ENCODE measurements at places on chromosomes 16 and 17.

DNA sequence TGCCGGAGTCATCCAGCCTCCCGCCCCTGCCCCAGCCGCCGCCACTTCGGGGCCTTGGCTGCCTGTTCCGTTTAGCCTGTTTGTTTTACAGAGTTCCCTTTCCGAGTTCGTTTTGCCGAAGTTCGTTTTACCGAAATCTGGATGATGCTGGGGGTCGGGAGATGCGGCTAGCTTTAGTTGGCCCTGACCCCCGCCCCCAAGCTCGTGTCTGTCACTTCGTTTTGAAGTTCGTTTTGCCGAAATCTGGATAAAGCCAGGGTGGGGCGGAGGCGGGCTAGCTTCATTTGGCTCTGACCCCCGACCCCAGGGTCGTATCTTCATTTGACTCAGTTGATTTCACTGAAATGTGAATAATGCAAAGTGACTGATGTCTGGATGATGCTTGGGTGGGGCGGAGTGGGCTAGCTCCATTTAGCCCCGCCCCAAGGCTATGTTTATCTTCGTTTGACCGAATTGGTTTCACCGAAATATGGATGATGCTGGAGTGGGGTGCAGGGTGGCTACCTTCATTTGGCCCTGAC lies 591 bp downstream of the PSMD7 start:
- no peak for DNase-seq

- no peak for DNase-seq
Measured at GRCh38 chr17:78435330-78436005, 57.0 kb downstream of the PGS1 start.

GRCh38 chr16:84754956-84755672 lies 55.3 kb downstream of the USP10 start:
- DNase-seq, result no peak

GRCh38 chr16:6122401-6122800 lies 1024.8 kb upstream of the EEF2KMT start:
- no peak for DNase-seq

- DNase-seq, result no peak
Measured at GRCh38 chr16:1420111-1420539, 422 bp downstream of the UQCC4 start.

- no peak for DNase-seq
Measured at GRCh38 chr17:17570140-17570797, 21.2 kb downstream of the PEMT start.

DNA sequence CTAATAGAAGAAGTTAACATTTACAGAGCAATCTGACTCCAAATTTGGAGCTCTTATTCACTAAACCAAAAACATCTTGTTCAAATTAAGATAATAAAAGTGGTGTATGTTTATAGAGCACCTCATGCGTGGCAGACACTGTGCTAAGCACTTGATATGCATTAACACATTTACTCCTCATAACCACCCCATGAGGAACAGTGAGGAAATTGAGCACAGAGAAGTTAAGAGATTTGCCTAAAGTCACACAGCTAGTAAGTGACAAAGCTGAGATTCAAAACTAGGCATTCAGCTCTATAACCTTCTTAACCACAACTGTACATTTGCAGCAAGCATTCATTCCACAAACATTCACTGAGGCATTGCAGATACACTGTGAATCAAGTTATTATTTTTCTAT lies 94.0 kb downstream of the VAT1L start:
- DNase-seq, result no peak

DNA sequence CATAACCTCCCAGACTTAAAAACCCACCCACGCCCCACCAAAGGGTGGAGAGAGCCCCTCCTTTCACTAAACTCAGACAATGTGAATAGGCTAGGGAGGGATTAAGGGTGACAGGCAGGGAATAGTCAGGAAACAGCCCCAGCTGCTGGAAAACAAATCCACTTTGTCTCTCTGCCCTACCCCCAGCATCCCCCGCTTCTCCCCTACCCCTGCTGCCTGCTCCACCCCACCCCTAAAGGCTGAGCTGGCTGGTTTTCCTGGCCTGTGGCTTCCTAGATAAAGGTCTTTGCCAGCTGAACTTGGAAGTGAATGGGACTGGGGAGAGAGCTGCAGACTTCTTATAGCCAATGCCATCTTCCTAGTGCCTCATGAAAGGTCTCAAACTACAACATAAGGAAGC lies 15.0 kb downstream of the CAVIN1 start:
- DNase-seq, result no peak

DNA sequence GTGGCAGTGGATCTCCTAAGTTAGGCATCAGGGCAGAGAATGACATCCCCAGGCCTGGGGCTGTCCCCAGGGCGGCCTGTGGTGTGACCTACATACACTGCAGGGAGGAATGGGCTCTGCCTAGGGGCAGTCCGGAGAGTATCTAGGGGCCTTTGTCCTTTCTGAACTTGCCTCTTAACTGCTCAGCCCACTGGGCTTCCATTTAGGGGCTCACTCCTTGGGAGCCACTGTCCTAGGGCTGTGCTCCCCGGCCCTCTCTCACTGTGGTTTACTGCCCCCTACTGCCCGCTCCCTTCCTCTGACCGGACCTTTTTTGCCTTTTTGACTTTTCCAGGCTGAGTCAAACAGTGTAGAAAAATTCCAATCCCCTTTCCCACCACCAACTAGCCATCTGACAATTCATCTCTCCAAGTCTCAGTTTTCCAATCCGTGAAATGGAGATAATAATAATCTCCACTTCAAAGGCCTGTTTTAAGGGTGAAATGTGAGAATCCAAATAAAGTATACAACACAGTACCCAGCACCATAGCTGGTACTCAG lies 66.8 kb downstream of the DNAH3 start:
- DNase-seq, result peak; percentile 76

DNA sequence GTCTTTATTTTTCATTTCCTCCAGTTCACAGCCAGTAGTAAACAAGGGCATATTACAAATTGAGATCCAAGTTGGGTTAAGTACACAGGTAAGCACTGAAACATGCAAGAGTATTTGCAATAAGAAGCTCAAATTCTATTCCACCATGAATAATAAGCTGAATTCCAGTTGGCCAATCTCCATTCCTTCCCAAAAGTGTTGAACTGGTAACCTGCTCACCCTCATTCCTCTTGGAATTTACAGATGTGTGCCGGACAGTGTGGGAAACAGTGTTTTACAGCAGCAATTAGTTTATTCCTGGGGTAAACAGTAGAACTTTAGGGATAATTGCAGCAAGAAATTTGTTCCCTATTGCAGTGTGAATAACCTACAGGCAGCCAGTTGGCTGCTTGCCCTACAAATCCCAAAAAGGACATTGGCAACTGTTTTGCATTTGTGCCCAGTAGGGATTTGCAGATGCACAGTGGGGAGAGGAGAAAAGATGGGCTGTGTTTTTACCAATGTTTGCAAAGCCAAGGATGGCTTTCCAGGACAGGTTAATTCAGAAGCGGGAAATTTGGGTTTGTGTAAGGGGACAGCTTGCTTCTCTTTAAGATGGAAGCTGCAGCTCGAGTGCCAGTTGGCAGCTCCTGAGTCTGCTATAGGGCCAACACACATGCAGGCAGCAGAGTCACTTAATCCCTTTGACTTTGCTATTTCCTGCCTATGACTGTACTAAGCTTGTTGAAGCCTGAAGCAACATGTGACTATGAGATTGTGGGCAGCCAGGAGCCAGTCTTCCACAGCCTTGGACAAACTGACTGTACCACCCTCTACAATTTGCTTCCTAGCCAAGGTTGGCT lies 318.9 kb downstream of the MAP2K6 start:
- no peak for DNase-seq

- DNase-seq, result peak; percentile 93
Measured at GRCh38 chr17:79836972-79837887, 2.0 kb downstream of the CBX4 start.

DNA sequence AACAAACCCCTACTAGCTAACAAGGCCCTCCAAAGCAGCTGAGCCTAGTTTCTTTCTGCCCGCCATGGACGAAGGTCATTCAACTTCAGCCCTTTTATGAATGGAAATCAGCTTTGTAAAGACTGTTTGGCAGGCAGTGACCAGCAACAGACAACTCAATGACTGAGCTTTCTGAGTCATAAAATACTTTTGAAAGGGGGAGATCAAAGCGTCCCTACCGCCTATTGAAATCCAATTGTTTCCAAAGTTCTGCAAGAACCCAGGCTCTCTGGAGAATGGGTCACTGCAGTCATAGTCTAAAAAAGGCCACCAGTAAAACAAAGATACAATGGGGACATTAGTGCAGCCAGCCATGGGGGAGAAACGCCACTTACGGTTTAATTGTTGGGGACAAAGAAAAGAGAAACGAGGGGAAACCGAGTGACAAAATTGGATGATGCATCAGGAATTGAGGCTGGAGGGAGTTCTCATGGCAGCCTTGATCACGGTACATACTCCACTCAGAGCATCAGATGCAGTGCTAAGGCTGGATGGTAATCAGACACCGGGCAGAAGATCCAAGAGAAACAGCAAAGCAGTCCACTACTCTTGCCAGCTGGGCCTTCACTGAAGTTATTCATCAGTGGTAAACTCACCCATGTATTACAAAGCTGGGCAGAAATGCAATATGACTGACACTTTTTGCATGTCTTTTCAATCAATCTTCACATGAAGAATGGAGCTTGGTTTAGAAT lies 9.8 kb downstream of the ADAMTS18 start:
- no peak for DNase-seq

- peak; percentile 13 for DNase-seq
Measured at GRCh38 chr16:87063543-87063942, 253.6 kb downstream of the C16orf95 start.

DNA sequence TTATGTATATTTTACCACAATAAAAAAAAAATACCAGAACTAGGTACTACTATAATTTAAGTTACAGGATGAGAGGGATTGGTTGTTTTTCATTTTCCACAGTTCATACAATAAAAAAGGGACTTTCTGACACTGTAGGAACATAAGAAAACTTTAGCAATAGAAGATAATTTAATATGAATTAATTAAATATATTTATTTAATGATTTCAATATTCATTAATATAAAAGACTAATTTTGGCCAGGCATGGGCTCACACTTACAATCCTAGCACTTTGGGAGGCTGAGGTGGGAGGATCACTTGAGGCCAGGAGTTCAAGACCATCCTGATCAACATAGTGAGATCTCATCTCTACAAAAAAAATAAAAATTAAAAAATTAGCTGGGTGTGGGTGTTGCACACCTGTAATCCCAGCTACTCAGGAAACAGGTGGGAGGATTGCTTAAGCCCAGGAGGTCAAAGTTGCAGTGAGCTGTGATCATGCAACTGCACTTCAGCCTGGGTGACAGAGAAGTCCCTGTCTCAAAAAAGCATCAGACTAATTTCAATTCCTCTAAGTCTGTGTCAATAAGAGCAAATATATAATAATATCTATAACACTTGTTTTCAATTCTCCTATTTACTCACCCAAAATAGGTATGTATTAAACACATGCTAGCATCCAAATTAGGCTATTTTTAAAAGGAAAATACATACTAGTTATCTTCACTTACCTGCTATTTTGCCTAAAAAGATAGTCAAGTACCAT lies 79.6 kb downstream of the BRIP1 start:
- no peak for DNase-seq

GRCh38 chr17:72123530-72124437 lies 3.0 kb downstream of the SOX9 start:
- no peak for DNase-seq

DNA sequence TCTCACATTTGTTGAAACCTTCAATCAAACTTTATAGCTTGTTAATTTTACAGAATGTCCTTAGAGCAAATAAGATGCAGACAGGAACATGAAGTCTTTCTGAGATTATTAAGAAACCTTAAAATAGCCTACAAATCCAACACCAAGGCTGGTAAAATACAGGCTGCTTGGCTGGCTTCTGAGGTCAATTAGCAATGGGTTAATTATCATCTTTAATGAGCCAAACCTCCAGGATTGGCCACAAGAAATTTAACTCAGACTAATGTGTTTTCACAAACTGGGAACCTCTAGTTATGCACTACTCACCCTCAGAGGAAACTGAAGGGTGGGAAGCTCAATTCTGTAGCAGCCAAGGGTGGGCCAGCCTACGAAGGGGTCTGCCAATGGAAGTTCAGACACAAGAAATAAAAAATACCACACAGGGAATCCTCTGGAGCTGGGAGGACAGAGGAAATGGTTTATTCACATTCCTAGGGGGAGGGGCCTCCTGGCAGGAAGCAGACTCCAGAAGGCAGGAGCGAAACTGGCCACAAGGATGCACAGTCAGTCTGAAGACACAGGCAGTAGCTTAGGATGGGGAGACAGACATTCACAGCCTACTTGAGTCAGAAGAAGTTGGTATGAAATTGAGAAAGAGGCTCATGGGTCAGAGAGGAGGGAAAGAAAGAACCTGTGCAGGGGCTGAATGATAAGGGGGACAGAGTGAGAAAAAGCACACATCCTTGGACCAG lies 36.1 kb downstream of the HIC1 start:
- DNase-seq, result peak; percentile 90

GRCh38 chr16:79430191-79430678 lies 170.3 kb downstream of the MAF start:
- DNase-seq, result no peak

GRCh38 chr16:31267332-31268032 lies 7.7 kb downstream of the ITGAM start:
- DNase-seq, result no peak

All from sigmoid colon (tissue), 7 donors.